ENCODE measurements at places on chromosomes 6 and 20.

DNA sequence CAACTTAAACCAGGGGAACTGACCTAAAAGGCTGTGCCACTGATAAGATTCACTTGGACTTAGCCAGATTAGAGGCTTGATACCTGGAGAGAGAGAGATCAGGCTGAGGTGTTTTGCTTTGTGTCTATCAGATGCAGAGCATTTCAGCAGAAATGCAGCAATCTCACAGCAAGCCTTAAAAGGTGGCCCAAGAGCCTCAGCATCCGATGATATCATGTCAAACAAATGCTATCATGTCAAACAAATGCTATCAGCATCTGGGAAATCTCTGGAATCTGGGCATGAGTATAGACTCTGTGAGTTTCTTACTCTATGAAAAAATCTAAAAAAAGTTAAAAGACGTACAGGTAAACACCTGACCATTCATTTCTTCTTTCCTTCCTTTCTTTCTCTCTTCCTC lies 718.9 kb downstream of the EYS start:
- DNase-seq = no peak

DNA sequence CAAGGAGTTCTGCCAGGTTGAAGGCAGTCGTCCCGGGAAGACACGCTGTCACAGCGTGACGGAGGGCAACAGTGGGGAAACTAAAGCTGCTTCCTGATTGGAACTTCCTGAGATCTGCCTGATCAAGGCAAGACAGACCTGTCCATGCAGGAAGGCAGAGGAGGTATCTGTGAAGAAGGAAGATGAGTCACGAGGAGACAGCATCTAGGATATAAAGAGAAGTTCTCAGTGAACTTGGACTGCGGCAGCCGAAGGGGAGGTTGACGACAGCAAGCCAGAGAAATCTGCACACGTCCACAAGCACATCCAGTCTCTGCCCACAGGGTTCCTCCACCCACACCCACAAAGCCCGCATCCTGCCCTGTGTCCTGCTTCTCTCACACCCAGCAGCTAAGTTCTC lies 38.6 kb downstream of the PREP start:
- no peak for DNase-seq

- DNase-seq = no peak
These were observed 42.2 kb downstream of the CDH26 start for GRCh38 chr20:60000271-60001042.

DNA sequence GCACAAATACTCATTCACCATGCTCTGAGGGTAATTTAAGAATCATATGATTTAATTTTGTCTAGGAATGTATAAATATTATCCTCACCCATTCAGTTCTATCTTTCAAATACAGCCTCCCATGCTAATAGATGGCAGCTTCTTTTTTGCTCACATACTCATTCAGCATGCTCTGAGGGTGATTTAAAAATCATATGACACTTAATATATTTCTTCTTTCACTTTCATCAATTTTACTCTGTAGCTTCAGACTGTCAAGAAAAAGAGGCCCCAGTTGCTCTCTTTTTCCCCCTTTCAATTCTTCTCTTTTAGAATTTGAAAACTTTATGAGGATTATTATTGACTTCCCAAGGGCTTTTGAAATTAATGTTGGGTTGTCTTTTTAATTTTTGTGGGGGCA lies 161.7 kb upstream of the LAMP5 start:
- DNase-seq = no peak

DNA sequence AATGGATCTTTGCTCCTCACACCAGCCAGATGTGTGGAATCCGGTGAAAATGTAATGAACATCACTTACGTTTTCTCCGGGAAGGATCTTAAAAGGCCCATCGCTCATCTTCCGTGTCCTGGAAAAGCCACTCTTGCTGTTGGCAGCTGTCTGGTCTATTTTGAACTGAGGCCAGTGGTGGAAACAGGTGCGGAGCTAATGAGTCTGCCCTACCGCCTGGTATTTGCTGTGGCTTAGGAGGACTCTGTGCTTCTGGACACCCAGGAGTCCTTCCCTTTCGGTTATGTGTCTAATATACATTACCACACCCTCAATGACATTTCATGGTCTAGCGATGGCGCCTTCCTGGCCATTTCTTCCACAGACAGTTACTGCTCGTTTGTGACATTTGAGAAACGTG lies 264.2 kb upstream of the PREP start:
- no peak for DNase-seq

DNA sequence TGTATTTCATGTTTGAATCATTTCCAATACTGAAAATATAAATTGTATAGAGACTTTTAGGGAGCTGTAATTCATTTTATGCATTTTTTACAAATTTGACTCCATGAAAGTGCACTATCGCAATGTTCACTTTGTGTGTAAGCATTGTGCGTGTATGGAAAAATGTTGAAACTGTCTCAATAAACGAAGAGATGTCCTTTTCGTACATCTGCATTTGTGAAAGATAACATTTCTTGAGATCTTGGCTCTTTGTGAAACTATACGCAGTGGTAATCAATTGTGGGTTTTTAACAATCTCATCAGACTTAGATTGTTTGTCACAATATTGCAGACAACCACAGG lies 18.6 kb upstream of the ZBP1 start:
- no peak for DNase-seq

- DNase-seq = no peak
These were observed 29.4 kb downstream of the TRPC4AP start for GRCh38 chr20:35063168-35063567.

DNA sequence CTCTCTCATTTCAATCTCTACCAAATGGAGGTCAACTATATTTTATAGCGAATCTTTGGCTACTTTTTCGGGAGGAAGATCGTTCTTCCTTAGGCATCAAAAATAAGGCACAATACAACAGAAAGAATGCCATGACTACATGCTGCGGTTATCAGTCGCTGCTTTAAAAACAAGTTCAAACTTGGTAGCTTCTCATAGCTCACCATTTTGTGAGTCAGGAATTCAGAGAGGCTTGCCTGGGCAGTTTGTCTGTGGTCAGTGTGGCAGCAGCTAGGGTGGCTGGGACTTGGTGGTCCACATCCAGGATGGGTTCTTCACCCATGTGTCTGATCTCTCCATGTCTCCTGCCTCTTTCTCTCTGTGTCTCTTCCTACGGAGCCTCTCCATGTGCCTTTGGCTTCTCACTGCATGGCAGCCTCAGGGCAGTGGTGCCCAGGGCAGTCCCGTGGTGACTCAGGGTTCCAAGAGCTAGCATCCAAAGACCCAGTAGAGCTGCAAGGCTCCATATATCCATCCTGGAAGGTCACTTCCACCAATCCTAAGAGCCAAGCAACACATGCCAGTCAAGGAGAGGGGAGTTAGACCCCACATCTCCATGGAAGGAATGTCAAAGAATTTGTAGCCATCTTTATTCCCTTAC lies 10.4 kb downstream of the SCML4 start:
- DNase-seq = no peak

GRCh38 chr6:3350252-3350796 lies 91.6 kb downstream of the PSMG4 start:
- DNase-seq = no peak

- DNase-seq = no peak
These were observed 181.4 kb downstream of the BCAS1 start for GRCh38 chr20:53888951-53889350.

DNA sequence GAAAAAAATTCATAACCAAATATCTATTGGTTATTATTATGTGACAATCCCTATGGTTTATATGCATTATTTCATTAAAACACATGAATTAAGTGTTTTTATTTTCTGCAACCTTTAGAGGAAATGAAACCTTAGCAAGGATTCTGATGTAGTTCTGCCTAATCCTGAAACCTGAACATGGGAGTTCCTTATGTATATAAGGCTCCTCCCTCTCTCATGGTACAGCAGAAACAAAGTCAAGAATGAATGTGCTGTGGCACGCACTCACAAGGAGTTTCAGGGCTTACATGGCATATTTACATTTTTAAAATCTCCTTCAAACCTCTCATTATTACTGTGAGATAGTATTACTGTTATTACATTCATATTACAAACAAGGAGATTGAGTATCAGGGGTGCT lies 426.4 kb upstream of the CITED2 start:
- DNase-seq = no peak

- DNase-seq = no peak
These were observed 73.6 kb upstream of the BHLHE23 start for GRCh38 chr20:63080411-63080810.

DNA sequence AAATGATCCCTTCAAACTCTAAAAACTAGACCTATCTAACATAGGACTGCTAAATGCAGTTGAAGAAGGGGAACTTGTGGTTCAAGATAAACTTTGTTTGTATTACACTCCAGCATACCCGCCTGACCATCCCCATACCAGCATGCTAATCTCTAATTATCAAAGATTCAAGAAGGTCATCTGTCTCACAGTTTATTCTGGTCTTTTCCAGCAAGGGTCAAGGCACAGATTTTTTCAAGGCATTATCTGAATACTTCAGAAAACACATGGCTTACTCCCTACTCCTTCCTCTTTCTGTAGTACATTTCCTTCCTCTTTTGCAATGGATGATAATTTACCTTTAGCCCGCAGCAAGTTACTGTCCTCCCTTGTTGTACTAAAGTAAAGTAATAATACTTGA lies 174.1 kb downstream of the PKHD1 start:
- no peak for DNase-seq

GRCh38 chr6:1901556-1901955 lies 291.8 kb downstream of the FOXC1 start:
- no peak for DNase-seq

GRCh38 chr6:12039540-12040459 lies 27.7 kb downstream of the HIVEP1 start:
- no peak for DNase-seq

DNA sequence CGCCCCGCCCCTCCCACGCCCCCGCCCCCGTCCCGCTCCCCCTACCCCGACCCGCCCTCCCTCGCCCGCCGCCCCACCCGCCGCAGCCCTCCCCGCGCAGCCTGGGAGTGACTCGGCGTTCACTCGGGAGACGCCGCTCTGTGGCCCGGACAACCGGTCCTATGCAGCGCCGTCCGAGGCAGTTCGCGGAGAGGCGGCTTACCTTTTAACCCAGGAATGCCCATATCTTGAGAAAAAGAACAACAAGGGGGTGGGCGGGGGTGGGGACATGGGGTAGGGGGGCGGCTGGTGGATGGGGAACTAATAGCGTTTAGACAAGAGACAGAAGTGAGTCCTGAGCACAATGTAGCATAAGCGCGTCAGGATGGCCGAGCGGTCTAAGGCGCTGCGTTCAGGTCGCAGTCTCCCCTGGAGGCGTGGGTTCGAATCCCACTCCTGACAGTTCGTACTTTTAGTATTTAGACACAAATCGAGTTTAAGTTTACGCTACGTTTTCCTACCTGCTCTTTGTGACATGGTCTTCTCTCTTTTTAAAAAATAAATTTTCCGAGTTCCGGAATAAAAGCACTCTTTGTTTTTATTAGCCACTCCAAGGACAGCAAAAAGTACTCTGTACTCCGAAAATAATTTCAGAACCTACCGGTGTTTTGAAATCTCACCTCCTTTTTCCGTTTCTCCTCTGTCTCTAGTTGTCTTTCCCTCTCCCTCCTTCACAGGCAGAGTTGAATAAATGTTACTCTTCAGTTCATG lies 17.1 kb upstream of the HMGN4 start:
- DNase-seq = peak; percentile 88

GRCh38 chr6:109451376-109451775 lies 4.2 kb downstream of the MICAL1 start:
- no peak for DNase-seq

DNA sequence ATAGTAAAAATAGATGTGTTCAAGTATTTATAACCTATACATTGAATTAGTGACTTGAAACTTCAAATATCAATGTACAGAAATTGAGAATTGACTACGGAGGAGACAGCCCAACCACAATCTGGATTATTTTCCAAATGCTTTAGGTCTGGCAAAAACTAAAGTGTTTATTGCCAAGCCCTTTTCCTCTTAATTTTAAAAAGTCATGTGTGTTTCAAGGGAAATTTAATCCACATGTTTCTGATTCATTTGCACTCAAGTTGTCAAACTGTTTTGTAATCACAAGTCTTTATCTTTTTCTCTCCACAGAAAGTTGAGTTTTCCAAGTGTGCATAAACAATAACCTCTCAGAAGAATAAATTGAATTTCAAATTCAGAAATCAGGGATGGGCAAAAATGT lies 350.8 kb upstream of the RSPO3 start:
- no peak for DNase-seq

- DNase-seq = no peak
These were observed 34.1 kb upstream of the LAMA4 start for GRCh38 chr6:112288475-112288874.

DNA sequence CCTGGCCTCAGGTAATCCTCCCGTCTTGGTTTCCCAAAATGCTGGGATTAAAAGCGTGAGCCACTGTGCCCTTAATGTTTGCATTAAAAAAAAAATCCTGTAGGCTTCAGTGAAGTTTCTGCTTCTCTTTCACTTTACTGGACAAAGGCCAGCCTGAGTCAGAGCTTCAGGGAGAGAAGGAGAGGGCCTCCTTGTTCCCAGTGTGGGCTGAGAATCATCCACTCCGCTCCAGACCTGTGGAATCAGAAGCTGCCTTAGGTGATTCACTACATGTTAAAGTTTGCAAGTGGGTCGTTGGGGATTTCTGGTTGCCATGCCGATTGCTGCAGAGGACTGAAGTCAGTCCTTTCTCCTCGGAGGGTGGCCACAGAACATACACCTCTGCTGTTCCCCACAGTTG lies 113.3 kb upstream of the EEF1E1 start:
- no peak for DNase-seq

- peak; percentile 81 for DNase-seq
These were observed 59.7 kb upstream of the EEF1A1 start for GRCh38 chr6:73580247-73581149.

DNA sequence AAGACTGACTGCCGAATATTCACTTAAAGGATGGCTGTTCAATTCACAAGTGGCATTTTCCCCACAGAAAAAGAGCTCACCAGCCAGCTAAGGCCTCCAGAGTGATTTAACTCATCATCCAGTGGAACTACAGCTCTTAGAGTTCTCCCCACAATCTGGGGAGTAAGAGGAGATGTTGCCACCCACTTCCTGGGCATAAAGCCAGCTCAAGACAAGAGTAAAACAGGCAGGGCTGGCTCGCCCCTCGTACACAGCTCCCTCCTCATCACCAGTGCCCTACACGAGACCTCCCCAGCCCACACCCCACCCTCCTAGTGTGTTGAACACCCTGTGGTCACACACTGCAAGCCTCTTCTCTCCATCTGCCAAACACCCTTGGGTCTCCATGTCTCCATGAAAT lies 47.2 kb upstream of the IPCEF1 start:
- no peak for DNase-seq

GRCh38 chr6:137699031-137699683 lies 167.9 kb upstream of the TNFAIP3 start:
- no peak for DNase-seq

GRCh38 chr6:57342148-57342669 lies 24.8 kb downstream of the PRIM2 start:
- no peak for DNase-seq

DNA sequence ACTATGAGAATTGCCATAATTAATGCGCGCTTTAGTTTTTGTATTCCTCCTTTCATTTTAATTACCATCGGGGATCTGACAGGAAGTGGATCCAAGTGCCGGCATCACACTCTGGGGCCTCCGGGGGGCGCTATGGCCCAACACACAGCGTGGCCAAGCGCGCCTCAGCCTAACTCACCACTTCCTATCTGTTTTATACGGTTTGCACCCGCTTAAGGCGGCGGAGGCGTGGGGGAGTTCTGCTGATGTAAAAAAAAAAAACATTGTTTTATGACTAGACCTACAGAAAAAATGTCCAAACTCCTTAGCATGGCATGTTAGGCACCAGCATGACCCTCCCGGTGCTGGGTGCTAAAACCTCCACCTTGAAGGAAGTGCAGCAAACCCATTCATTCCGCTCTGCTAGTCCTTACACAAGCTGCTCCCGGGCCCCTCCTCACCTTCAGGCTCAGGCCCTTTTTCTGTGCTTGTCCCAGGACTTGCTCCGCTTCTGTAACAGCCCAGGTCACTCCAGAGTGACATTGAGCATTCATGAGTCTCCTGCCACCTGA lies 4.5 kb upstream of the EBF4 start:
- peak; percentile 80 for DNase-seq
